Stimulated activated CD8-positive, alpha-beta memory T cell treated with anti-CD3 and anti-CD28 coated beads, Interleukin-4, amount 100 ng/mL, for 24 hours (primary cell): ENCODE measurements at places on chromosomes 16 and 17.
A peak's percentile ranks its signal among the peaks of the same experiment; 100 is the strongest.

GRCh38 chr16:1825864-1826690 lies 548 bp downstream of the HAGH start:
- DNase-seq: peak; percentile 49

GRCh38 chr17:32551186-32551955 lies 64.6 kb downstream of the CDK5R1 start:
- DNase-seq: no peak

DNA sequence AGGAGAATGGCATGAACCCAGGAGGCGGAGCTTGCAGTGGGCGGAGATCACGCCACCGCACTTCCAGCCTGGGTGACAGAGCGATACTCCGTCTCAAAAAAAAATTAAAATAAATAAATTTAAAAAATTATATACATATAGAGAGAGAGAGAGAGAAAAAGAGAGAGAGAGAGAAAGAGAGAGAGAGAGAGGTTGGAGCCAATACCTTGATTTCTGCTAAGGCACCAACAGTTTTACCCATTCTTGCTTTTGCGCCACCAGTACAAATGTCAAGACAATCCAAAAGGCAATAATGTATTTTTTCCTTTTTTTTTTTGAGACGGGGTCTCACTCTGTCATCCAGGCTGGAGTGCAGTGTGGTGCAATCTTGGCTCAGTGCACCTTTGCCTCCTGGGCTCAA lies 17.2 kb downstream of the BRIP1 start:
- no peak for DNase-seq

GRCh38 chr16:86202760-86203426 lies 303.9 kb downstream of the IRF8 start:
- DNase-seq: no peak

DNA sequence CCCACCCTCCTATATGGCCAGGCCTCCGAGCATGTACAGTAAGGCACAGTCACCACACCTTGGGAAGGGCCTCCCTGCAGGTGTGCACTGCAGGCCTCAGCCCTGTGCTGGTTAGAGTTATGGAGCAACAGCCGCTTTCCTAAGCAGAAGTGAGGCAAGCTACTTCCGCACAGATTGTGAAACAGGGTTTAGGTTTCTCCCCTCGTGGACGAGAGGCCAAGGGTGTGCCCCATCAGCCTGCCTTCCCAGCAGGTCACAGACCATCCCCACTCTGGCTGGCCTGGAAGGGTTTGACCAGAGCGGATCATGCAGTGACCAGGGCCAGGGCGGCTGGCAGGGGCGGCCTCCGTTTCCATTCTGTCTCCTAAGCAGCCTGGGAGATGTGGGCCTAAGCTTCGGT lies 4.7 kb downstream of the MSRB1 start:
- no peak for DNase-seq

DNA sequence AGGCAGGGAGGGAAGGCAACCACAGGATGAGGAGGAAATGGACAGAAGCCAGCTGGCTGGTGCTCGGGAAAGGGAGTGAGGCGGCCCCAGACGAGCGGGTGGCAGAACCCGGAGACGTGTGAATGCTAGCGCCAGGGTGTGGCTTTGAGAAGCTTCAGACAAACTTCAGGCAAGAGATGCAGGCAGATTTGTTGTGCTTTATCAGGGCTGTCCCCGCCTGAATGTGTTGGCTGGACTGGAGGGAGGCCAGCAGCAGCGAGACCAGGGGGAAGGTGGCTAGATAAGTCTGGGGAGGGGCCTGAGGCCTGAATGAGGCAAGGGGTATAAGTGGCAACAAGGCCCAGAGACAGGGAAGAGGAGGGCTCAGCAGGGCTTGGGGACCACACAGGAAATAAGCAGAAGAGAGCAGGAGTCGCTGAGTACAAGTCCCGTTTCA lies 22.0 kb downstream of the CAMKK1 start:
- no peak for DNase-seq

DNA sequence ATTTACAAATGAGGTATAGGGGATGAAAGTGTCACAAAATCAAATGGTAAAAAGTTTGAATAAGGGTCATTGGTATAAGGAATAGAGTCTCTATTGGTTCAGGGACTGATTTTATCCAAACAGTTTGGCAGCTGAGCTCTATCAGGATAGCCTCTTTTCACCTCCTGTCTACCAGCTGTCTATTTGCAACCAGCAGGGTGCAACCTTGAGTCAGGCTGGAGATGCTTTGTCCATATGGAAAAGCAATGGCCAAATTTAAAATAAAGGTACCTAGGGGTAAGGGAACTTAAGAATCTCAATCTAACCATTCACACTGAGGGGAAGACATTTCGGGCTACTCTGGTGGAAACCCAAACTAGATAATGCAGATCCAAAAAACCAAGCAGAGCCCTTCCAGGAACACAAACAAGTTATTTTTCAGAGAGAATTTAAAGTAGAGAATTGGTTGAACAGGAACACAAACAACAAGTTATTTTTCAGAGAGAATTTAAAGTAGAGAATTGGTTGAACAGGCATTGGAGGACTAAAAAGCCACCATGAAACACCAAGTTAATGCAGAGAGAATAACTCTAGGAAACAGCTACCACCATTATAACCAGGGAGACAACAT lies 12.6 kb upstream of the CA10 start:
- no peak for DNase-seq

- no peak for DNase-seq
Measured at GRCh38 chr16:69031877-69032301, 73.6 kb upstream of the HAS3 start.

- DNase-seq: no peak
Measured at GRCh38 chr17:76994237-76994637, 126.0 kb downstream of the MGAT5B start.

DNA sequence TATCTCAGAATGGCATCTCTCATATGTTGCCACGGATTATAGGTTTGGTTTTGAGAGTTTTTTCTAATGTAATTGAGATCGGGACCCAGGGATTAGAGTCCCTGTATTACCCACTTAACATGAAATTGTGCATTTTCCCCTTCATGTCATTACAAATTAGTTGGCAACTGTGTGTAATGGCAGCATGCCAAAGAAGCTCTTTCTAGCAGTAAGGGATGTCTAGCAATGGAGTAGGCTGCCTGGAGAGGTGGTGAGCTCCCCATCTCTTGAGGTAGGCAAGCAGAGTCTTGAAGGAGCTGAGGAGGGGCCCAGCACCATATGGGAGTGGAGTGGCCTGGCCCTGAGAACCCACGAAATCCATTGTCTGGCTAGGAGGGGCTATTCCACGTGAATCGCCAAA lies 10.0 kb upstream of the KATNB1 start:
- no peak for DNase-seq

DNA sequence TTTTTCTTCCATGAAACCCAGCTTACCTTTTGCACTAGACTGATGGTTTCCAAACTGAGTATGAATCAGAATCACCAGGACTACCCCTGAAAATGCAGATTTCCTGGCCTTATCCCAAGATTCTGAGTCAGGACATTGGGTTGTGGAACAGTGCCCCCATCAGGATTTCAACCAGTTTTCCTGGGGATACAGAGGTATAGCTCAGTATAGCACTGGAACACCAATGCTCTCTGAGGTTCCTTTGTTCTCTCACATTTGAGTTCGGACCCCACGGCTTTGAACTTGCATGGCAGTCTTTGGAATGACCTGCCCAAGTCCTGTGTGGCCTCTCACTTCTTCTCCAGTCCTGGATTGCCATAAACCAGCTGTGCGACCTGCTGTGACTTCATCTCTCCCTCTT lies 12.8 kb upstream of the CCL8 start:
- DNase-seq: no peak

- DNase-seq: no peak
Measured at GRCh38 chr16:11670171-11671131, 2.2 kb downstream of the SNN start.

DNA sequence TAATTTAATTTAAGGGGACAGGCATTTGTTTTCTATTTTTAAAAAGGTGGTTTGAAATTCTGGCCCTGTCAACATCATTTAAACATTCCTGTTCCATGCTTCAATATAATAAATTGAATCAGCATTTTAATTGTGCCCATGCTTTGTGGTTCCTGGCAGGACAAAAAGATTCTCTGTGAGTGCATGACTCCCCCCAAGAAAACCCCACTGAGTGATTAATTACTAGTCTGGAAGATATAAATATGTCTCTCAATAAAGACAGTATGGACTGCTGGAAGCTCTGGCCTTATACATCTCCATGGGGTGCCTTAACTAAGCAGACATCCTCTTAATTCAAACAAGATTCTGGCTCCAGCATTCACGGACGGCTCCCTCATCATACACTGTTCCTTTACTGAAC lies 95.0 kb upstream of the PSMD7 start:
- DNase-seq: no peak

- DNase-seq: no peak
Measured at GRCh38 chr17:37608351-37609169, 658 bp downstream of the SYNRG start.

GRCh38 chr17:52191491-52191890 lies 33.0 kb upstream of the CA10 start:
- DNase-seq: no peak

DNA sequence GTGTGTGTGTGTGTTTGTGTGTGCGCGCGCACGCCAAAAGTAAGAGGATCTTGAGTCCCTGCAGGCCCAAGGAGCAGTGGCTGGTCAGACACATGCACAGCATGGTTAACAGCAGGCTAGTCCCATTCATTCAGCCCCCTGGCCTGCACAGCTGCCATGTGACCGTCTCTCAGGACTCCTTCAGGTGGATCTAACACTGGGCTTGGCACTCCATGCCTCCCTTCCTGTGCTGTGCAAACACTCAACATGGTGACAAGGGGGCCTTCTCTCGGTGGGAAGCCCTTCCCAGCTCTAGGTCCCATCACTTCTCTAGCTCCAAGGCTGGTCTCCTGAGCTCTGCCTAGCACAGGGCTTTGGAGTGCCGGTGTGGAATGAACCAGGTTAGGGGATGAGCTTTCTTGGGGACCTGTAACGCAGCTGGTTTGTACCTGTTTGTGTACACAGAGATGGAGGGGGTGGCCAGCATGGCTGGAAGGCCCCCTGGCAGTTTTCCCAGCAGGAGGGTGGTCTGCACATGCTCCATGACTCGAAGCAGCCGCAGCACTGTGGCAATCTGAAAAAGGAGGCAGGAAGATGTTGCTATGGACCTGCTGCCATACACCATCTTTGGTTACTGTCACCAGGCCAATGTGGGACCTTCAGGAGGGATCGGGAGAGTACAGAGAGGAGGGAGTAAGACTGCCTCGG lies 69.4 kb upstream of the GCSH start:
- DNase-seq: no peak

- DNase-seq: no peak
Measured at GRCh38 chr16:22787466-22788192, 26.3 kb upstream of the HS3ST2 start.

DNA sequence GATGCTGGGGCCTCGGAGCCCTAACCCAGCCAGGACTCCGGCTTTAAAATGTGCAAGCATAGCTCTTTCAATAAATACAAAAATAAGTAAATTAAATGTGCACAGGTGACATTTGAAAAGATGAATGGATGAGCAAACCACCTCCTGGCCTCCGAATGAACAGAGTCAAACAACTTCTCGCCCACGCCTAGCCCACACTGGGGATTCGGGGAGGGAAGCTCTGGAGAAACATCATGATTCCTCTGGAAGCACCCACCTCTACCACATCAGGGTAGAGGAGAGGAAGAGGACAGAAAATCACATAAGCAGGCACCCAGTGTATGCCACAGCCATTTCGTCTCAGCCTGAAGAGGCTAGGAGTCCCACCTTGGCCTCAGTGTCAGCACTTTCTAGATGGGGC lies 105.8 kb downstream of the SDK2 start:
- no peak for DNase-seq

GRCh38 chr17:75646638-75646992 lies 13.4 kb downstream of the SMIM5 start:
- no peak for DNase-seq

DNA sequence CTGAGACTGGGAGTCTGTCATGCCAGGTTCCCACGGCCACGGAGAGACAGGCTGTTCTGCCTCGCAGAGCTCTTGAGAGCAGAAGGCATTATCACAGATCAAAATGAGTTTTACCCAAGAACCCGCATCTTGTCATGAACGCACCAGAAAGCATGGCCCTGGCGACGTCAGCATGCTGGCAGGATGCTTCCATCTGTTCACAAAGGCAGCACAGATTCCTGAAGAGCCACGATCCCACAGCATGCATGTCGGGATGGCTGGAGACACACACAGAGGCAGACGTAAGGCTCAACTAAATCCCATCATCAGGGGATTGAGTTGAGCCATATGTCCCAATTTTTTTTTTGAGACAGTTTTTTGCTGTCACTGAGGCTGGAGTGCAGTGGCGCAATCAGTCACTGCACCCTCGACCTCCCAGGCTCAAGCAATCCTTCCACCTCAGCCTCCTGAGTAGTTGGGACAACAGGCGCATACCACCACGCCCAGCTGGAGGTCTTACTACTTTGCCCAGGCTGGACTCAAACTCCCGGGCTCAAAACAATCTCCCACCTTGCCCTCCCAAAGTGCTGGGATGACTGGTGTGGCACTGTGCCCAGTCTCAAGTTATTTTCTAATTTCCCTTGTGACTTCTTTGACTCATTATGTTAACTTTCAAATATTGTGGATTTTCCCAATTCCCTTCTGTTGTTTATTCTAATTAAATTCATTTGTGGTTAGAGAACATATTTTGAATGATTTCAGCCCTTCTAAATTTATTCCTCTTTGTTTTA lies 11.1 kb downstream of the FANCA start:
- no peak for DNase-seq

- no peak for DNase-seq
Measured at GRCh38 chr16:3548859-3549258, 28.3 kb downstream of the NLRC3 start.

- no peak for DNase-seq
Measured at GRCh38 chr16:80599466-80599865, 58.7 kb downstream of the DYNLRB2 start.

DNA sequence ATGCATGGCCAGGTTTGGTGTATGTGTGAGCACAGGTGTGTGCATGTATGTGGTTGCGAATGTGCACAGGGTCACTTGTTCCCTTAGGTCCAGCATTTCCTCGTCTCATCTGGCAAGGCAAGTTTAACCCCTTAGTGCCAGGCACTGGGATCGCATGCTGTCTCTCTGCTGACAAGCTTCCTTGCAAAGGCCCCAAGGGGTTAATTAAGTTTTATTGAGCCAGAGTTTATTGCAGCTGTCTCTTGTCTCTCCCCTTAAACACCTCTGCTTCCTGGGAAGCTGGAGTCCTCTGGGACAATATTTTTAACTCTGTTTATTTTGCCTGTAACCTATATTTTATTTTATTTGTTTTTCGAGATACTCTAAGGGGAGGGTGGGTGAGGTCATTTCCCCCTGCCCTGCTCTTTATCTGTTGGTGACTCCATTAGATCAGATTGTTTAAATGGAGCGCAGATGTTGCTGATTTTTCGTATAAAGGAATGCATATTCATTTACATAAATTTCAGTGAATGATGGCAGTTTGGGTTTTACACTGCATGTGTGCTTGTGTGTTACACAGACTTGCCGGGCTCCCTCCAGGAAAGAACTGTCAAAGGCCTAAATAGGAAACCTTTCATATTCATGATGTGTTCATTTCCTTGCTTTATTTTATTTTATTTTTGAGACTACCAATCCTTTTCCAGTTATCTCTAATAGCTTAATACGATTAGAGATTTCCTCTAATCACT lies 99.7 kb downstream of the CBLN1 start:
- DNase-seq: no peak

- peak; percentile 62 for DNase-seq
Measured at GRCh38 chr17:40602445-40603443, 37.5 kb upstream of the CCR7 start.
